ENCODE measurements at places on chromosomes 2 and 18. TPM values are rescaled to one million over a fixed set of nuclear protein-coding genes. Genes with fewer than 3 reads are reported as not detected.

FOXI3 gene
- not detected for total RNA-seq

SIX3 gene
- not detected for total RNA-seq

CCL20 gene
- total RNA-seq: not detected

CNDP1 gene
- total RNA-seq: 0.20 TPM

GPR45 gene
- not detected for total RNA-seq

YES1 gene
- total RNA-seq: 11.2 TPM

ADCYAP1 gene
- total RNA-seq: not detected

TBR1 gene
- total RNA-seq: 0.05 TPM

DCDC2C gene
- not detected for total RNA-seq

STPG4 gene
- 0.22 TPM for total RNA-seq

LAMA1 gene
- not detected for total RNA-seq

CCDC142 gene
- 38.1 TPM for total RNA-seq

KIAA2012 gene
- total RNA-seq: not detected

DNAJC5G gene
- not detected for total RNA-seq

PAX3 gene
- total RNA-seq: not detected

TMEM37 gene
- total RNA-seq: not detected

KRTCAP3 gene
- total RNA-seq: 4.8 TPM

CNRIP1 gene
- total RNA-seq: not detected

SLC4A3 gene
- not detected for total RNA-seq

SERPINB2 gene
- total RNA-seq: not detected

LRATD1 gene
- not detected for total RNA-seq

CAPN14 gene
- total RNA-seq: 0.68 TPM

CAD gene
- total RNA-seq: 72.3 TPM

PEX13 gene
- total RNA-seq: 16.9 TPM

ANKRD29 gene
- total RNA-seq: 0.20 TPM
